ENCODE measurements at places on chromosomes 7 and 10.

- DNase-seq, result no peak
These were observed 36.4 kb downstream of the JAKMIP3 start for GRCh38 chr10:132102071-132102716.

DNA sequence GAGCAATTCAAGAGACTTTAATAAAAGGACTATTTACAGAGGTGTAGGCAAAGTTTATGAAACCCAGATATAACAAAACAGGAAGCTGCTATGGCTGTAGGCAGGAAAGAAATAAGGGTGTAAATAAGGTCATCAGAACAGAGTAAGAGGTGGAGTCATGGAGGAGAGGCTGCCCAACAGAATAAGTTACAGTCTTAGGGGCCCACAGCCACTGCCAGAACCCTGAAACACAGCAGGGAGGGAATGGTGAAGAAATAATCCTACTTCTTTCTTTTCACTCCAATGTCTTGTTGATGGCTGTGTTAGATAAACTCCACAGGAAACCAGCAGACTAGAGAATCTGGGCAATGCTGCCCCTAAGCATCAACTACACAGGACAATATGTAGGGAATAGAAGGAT, 155.8 kb upstream of the TAC1 start:
- DNase-seq, result no peak

- DNase-seq, result no peak
These were observed 66.5 kb downstream of the EPDR1 start for GRCh38 chr7:37986908-37987330.

GRCh38 chr7:101691822-101692384, 62.8 kb upstream of the MYL10 start:
- no peak for DNase-seq

DNA sequence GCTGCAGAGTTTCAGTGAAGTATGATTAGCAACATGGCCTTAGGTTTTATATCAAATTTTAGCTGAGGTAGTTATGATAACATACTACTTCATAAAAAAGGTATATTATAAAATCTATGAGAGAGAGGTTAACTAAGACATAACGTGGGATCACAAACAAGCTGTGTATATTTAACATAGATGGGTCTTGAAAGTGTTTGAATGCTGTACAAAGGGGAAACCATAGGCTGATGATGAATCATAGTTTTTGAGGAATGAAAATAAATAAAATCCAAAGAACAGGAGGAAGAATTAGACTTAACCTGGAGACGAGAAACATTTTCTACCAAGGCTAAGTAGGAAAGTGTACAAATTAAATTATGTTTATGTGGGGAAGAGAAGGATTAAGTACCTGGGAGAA, 119.0 kb downstream of the GNAI1 start:
- no peak for DNase-seq

GRCh38 chr10:129523723-129524316, 56.8 kb downstream of the MGMT start:
- no peak for DNase-seq

DNA sequence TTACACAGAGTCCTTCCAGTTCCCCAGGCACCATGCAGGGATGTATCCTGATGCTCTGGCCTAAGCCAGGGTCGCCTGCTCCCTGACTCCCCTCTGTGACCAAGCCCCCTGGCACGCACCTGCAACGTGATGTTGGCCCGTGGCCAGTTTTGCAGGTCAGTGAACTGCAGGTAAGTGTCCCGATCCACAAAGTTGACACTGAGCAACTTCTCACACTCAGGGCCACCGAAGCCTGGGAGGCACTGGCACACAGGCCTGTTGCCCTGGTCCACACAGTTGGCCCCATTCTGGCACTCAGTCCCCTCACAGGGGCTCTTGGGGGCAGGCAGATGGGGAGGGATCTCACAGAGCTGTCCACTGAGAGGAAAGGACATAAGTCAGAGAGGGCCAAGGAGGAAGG, 174.3 kb downstream of the LCOR start:
- no peak for DNase-seq
